ENCODE measurements at places on chromosomes 1 and 21. TPM values are rescaled to one million over a fixed set of nuclear protein-coding genes. Genes with fewer than 3 reads are reported as not detected.

The KAZN gene
- total RNA-seq: 37.2 TPM

The IGSF21 gene
- total RNA-seq: 4.5 TPM

The PTGER3 gene
- total RNA-seq: 4.4 TPM

The SLC5A9 gene
- 0.40 TPM for total RNA-seq

The C1orf141 gene
- total RNA-seq: not detected

GRCh38 chr1:156928043-156928602 lies 7.7 kb downstream of the LRRC71 start:
- no peak for DNase-seq

- no peak for DNase-seq
Observed at GRCh38 chr21:43708745-43709381, 10.1 kb upstream of the PDXK start.

- DNase-seq: no peak
Observed at GRCh38 chr1:218945050-218945449, 228.6 kb upstream of the LYPLAL1 start.

- DNase-seq: no peak
Observed at GRCh38 chr1:1310476-1311053, 2.2 kb downstream of the PUSL1 start.

DNA sequence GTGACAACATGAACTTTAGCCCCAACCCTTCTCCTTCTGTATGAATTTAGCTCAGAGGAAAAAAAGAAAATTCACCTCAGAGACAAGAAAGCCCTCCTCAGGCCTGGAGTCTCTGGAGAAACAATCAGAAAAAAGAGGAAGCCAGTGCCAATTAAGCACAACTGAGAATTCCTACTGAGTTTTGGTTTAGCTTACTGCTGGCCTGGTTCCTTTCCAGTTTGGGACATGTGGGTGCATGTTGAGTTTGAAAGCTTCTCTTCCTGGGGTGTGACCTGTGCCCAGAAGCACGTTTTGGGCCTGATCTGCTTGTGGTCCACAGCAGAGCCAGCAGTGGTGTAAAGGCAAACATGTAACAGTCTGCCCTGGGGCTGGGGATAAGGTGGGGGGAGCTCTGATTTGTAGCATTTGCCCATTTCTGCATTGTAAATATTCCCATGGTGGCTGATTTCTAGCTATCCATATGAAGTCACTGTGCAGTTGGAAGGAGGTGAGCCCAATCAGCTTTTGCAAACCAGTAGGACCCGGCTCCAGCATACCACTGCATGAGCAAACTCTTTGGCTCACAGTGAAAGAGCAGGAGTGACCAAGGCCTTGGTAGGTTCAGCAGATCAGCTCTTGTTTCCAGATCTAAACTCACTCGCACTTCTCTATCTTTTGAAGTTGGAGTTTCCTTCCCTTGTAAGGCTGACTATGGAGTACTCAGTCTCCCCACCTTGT lies 4.7 kb upstream of the THEM5 start:
- DNase-seq: no peak

DNA sequence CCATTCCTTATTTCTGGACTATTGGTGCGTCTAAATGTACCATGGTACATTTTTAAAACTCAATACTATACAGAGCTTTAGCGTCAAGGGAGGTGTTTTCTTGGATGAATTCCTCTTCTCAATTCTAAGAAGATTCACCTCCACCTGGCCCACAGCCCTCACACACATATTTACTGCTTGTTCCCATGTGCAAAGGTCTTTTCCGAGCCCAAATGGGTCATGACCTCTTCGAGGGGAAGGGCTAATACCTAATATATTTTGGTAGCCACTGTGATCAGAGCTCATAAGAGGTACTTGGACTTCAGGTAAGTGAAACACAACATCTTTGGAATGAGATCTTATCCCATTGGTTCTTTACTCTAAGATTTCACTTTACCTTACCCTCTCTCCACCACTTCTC lies 205.9 kb downstream of the SDCCAG8 start:
- no peak for DNase-seq

GRCh38 chr1:233883671-233884070 lies 20.8 kb upstream of the SLC35F3 start:
- DNase-seq: no peak

GRCh38 chr1:166258017-166258416 lies 91.2 kb upstream of the FAM78B start:
- DNase-seq: no peak

DNA sequence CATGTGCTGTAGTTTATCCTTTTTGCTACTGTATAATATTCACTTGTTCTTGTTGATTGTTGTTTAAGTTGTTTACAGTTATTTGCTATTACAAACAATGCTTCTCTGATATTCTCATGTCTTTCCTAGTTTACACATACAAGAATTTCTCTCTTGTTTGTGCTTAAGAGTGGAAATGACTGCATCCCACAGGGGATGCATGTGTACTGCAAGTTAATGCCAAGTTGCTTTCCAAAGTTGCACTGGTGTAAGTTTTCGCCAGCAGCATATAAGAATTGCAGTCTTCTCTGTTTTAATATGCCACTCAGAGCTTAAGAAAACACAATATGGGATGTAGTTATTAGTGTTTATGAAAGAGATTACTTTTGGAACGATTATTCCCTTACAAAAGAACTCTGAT lies 97.7 kb downstream of the NEK7 start:
- DNase-seq: no peak

DNA sequence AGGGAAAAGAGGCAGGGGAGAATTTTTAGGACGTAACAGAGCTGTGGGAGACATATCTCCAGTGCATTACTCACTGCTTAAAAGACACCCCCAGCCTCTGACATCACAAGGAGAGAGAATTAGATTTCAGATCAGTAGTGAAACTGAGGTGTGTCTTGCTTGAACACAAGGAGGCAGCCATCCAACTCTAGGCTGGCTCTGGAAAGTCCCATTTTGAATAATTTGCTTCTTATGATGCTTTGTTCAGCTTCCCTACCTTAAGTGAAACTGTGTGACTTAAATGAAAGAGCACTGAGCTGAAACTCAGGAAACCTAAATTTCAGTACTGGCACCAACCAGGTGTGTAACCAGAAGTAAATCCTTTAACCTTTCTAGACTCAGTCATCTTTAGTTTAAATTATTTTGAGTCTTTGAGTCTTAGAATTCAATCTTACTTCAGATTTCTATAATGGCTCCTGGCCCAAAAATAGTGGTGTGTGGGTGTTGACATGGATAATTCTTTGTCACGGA lies 251.6 kb upstream of the SGIP1 start:
- no peak for DNase-seq

DNA sequence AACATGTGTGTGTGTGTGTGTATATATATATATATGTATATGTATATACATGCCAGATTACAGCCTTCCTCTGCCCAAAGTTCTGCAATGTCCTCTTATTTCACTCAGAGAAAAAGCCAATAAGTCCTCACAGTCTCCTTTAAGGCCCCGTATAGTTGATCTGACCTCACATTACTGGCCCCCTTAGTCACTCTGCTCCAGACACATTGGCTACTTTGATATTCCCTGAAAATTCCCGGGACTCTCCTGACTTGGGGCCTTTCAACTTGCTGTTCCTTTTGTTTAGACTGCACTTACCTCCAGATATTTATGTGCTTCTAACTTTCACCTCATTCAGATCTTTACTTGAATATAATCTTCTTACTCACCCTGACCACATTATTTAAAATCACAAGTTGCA lies 4.2 kb upstream of the BSDC1 start:
- DNase-seq: no peak

DNA sequence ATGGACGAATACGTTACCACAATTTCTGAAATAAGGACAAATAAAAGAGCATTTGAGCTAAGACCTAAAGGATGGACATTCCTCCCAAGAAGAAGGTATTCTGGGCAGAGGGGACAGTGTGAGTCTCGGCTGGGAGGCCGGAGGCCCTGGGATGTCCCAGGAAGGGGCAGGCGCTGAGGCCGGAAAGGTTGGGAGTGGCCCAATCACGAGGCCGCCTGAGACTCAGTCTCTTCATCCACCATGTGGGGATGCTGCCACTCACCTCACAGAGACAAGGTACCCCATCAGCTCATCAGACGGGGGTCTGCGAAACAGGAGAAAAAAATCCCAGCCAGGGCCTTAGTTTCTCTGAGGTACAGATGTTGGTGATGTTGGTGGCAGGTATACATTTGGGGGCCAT lies 24.3 kb upstream of the LAPTM5 start:
- no peak for DNase-seq

- DNase-seq: no peak
Observed at GRCh38 chr1:180571832-180572636, 13.3 kb downstream of the OVAAL start.

DNA sequence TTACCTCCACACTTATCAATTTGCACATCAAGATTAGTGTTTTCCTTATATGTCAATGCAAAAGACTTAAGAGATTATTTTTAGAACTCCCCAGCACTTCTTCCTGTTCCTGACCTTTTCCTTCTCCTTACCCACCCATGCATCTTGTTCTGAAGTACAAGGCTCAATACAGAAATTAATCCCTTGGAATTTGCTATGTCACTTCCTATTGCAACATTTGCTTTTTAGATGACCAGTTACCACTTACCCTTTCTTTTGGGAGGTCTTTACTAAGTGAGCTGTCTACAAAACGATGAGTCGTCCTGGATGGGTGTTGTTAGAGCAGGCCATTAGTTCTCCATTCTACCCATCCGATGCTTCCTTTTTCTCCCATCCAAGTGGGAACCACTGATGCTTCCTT lies 221.2 kb downstream of the FMN2 start:
- no peak for DNase-seq

- DNase-seq: no peak
Observed at GRCh38 chr1:168618886-168619285, 42.5 kb downstream of the XCL1 start.
